CD4-positive, alpha-beta T cell (primary cell): ENCODE measurements at places on chromosomes 5 and 9.

- no peak for DNase-seq
These were observed 33.8 kb downstream of the GPBP1 start for GRCh38 chr5:57207681-57208080.

- peak; percentile 10 for DNase-seq
These were observed 9.0 kb downstream of the KIAA1958 start for GRCh38 chr9:112495614-112496013.

DNA sequence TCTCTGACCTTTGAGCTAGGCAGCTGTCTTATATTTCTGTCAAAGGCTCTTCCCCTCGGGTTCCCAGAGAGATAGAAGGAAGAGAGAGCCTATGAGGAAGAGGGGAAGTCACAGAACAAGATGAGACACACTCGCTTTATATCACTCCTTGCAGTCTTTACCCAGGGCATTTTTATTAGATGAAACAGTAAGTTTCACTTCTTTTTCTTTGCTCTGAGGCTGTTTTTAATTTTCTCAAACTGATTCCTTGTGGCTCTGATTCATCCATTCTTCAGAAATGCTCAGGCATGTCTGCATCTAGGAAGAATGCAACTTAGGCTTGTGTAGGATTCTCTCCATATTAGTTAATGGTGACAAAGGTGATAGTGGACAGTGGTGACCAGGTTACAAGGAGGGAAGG lies 132.9 kb upstream of the CHD1 start:
- no peak for DNase-seq

GRCh38 chr5:65262096-65262495 lies 219.6 kb downstream of the ADAMTS6 start:
- DNase-seq: no peak

GRCh38 chr9:131995382-131995781 lies 84.3 kb downstream of the MED27 start:
- no peak for DNase-seq

DNA sequence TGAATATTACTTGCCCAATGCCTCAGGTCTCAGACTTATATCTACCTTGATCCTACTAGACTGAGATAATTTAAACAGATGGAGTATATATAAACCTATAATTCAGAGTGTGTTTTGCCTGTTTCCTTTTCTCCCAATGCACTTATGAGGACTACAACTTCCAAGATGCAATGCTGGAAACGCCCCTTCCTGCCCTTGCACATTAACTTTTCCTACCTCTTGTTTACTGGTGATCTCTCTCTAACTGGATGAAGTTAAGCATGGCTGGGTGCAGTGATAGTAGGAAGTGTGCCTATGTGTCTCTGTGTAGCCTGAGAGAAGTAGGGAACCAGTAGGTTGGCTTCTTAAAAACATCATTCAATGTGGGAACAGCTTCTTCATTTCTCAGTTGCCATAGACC lies 115.2 kb downstream of the SVEP1 start:
- no peak for DNase-seq

- DNase-seq: no peak
These were observed 146.4 kb upstream of the C9orf72 start for GRCh38 chr9:27719711-27720110.
